Ascending aorta (tissue), 2 donors: ENCODE measurements at places on chromosomes 1 and 21.

GRCh38 chr21:32046191-32046590 is 173.4 kb downstream of the HUNK start:
- DNase-seq = no peak

DNA sequence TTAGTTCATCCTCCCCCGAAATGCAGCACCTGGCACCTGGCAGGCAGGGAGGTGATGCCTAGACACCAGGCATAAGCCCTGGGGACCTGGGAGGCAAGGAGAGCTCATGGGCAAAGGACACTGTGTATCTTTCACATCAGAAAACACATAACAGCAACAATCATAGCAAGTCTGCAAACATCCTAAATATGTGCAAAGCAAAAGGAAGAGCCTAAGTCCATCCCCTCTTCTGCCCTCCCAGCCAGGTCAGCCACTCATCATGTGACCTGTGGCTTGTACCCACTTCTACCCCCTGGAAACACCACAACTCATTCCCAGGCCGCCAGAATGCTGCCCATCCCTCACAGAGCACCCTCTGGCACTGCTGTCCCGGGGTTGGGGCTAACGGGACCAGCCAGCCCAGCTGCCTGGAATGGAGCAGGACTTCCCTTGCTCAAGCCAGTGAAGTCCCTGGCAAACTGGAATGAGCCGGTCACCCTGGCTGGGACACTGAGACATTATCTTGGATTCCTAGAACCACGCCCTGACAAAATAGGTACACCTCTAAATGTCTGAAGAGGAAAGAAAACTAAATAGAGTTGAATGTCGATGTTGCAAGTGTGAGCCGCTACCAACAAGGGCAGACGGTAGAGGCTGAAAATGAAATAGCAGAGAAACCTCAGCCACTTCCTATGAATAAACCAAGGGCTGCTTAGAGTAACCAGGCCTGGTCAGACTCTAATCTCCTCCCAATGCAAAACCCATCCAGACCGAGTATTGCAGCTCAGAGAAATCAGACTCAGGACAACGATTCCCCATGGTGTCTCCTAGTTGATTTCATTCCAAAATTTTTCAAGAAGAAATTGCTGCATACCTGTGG is 29.4 kb downstream of the TMPRSS2 start:
- no peak for DNase-seq

GRCh38 chr1:201807958-201808632 is 20.9 kb upstream of the IPO9 start:
- peak; percentile 62 for DNase-seq

DNA sequence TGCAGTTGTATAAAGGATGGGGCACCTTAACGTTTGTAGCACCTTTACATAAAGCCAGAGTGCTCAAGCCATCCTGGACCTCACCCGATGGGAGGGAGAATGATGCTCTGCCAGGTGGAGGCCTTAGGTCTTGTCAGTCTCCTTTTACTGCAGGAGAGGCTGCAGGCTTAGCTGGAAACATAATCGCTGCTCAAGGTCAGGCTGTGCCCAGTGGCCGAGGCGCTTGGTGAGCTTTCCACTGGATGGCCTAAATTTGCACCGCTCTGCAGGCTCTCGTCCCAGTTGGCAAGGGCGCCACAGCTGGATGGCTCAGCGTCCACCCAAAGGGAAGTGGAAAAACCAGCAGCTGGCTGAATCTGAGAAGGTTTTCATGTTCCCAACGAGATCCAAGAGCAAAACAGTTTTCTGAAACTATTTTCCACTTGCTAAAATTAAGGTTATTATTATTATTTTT is 438.9 kb downstream of the CAMTA1 start:
- DNase-seq = no peak

- DNase-seq = peak; percentile 89
These were observed 9.8 kb downstream of the PDXK start for GRCh38 chr21:43728467-43729390.

DNA sequence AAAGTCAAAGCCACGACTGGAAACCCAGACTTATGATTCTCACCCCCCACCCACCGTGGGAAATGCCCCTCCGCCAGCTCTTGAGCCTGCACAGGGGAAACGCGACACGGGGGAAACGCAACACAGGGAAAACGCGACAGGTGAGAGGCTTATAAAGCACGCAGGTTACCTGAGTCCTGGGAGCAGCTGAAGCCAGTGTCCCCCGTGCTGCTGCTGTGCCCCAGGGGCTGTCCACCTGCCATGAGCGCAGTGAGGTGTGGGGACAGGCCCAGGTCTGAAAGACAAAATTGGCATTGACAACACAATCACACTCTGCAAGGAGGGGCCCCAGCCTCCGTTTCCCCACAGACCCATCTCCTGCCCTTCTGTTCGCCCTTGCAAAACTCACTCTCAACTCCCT is 46.3 kb downstream of the GPR161 start:
- no peak for DNase-seq

- no peak for DNase-seq
These were observed 16.8 kb downstream of the LGR6 start for GRCh38 chr1:202210385-202210784.

GRCh38 chr1:194174528-194174927 is 988.1 kb upstream of the B3GALT2 start:
- no peak for DNase-seq

- no peak for DNase-seq
These were observed 69.9 kb upstream of the MARK1 start for GRCh38 chr1:220457957-220458609.

- DNase-seq = no peak
These were observed 270.6 kb downstream of the NEGR1 start for GRCh38 chr1:72011721-72012120.

DNA sequence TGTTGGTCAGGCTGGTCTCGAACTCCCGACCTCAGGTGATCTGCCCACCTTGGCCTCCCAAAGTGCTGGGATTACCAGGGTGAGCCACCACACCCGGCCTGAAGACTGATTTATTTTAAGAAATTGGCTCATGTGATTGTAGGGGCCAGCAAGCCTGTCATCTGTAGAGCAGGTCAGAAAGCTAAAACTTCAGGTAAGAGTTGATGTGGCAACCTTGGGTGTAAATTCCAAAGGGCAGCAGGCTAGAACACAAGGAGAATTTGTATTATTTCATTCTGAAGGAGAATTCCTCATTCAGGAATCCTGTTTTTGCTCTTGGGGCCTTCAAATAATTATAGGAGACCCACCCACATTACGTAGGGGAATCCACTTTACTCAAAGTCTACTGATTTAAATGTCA is 728.7 kb downstream of the LTN1 start:
- no peak for DNase-seq

DNA sequence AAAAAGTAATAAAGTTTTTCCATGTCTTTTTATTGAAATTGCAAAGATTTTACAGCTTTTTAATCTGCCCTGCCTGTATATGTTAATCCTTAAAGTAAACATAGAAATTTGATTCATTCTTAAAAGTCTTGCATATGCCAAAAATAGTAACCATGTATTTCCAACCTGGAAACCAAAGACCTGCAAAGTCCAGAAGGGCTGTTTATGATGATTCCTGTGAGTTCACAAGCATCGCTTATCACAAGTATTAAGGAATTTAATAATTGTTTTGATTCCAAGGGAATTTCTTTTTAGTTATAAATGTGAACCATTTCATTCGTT is 199.1 kb downstream of the PTPRC start:
- DNase-seq = no peak

GRCh38 chr1:234907940-234908405 is 220.7 kb downstream of the TOMM20 start:
- no peak for DNase-seq

- no peak for DNase-seq
These were observed 175.5 kb downstream of the PGBD5 start for GRCh38 chr1:230250666-230251065.

DNA sequence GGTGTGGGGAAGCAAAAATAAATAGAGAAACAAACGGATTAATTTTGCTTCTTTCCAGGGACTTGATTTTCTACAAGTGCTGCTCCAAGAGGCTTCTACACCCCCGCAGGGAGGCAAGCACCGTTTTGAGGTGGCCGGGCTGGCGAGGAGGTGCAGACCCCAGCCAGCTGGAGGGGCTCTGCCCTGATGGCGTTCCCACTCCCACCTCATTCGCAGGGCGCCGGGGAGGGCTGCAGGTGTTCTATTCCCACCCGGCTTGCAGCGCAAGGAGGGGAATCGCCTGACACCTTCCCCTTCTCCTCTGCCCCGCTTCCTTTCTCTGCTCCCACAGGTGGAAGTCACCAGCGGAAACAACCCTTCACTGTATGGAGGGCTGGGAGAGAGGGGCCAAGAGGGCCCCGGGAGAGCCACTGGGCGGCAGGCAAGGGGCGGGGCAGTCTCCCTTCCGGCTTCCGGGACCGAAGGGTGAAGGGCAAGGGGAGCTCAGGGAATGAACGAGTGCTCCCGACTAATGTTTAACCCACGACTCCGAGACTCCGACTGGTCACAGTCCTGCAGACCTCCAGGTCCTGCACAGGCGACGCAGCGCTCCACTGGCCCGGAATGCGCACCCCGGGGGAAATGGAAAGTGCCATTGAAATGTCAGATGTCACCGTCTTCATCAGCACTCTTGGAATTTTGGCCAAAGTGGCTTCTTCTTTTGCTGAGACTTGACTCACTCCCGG is 29.1 kb downstream of the TEX35 start:
- DNase-seq = peak; percentile 69

- no peak for DNase-seq
These were observed 1.5 kb downstream of the RGS2 start for GRCh38 chr1:192810253-192810880.

DNA sequence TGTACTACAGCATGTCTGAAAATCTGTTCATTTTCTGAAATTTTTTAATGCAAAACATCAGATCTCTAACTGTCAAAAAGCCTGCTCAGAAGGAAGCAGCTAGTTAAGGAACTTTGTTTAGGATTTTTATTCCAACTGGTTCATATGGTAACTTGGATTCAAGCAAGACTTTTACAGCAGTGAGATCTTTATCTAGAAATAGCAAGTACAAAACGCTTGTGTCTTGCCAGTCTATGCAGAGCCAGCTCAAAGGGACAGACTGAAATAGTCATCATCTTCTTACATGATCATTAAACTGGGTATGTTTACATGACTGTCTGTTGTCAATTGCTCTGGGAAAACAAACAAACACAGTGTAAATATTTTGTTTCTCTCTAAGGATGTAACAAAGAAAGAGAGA is 37.6 kb downstream of the DDAH1 start:
- no peak for DNase-seq

DNA sequence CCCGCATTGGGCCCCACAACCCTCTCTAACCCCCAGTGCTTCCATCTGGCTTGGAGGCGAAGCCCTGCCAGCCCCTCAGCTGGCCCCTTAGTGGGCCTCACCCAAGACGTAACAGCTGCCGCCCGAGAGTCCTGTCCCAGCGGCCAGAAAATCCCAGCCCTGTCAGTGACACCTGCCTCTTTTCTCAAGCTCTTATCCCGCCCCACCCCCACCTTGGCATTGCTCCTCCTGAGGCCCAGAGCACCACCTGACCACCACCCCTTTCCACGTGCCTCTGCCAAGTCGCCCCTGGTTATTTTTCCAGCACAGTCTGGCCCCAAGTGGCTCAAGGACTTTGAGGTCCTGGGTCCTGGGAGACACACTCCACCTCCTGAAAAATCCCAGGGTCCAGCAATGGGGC is 5.9 kb upstream of the CTRC start:
- no peak for DNase-seq

DNA sequence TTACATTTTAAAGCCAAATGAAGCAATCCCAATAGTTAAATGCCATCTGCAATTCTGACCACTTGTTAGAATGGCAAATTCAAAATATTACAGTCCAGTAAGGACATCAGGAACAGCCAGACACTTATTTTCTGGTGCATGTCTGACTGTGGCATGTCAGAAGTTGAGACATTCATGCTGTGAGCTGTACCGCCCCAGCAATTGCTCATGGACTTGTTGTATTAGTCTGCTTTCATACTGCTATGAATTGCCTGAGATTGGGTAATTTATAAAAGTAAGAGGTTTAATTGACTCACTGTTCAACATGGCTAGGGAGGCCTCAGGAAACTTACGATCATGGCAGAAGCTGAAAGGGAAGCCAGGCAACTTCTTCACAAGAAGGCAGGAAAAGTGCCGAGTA is 19.1 kb downstream of the DDAH1 start:
- DNase-seq = no peak

GRCh38 chr1:86750076-86750475 is 45.7 kb downstream of the SH3GLB1 start:
- DNase-seq = no peak

DNA sequence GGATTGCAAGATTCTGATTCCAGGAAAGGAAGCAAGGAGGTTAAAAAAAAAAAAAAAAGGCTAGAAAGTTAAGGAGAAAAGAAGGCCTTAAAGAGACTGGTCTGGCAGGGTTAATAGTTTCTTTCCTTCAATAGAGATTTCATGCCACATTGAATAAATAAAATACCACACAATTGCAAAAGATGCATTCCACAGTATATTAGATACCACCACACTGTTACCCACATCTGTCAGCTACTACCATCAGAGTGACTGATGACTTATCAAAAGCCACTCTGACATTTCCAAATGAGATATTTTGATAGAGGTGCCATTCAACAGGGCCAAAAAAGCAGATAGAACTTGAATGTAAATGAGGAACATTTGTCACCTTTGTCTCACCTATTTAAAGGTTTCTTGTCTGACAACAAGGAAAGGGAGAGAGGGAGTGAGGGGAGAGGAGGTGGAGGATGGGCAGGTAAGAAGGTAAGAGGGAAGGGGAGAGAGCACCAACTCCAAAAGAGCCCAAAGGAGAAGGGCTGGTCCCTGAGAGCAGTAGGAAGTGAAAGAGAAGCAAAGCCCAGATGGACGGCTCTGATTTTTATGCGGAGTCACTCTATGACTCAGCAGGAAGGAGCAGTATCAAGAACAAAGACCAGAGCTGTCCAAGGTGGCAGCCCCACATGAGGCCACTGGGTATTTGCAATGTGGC is 38.3 kb downstream of the LRRN2 start:
- no peak for DNase-seq

DNA sequence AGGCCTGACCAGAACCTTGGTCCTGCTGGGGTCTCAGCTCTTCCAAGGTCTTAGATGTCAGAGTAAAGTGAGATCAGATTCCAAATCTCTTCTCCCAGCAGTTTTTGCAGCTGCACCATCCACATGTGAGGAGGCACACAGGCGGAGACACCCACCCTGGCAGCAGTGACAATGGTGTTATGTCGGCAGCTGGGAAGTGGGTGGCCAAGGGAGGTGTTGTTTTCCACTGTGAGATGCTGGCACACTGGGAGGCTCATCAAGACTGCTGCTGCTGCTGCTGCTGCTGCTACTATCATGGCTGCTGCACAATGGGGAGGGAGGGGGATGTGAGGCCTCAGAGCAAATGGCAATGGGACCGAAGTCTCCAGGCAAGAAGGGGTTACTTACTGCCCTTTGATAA is 23.6 kb downstream of the CAMK2N1 start:
- DNase-seq = no peak

- DNase-seq = no peak
These were observed 62.4 kb downstream of the HIVEP3 start for GRCh38 chr1:41856151-41856943.

- DNase-seq = no peak
These were observed 18.1 kb upstream of the C2CD2 start for GRCh38 chr21:41971891-41972290.

DNA sequence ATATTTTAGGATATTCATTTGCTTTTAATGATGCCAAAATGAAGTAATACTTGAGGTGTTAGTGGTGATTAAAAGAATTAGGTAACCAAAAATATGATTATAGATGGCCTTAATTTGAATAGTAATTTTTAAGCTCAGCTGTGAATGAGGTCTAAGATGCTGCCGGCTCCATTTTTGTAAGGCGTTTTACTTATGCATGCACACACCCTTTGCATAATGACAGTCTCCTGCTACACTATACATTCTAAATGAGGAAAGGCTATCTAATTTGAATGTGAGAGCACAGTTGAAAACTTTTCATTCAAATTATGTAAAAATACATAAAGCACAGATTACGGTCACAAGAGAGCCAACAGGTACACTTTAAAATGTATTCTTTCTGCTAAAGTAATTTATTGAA is 41.6 kb downstream of the RGS21 start:
- no peak for DNase-seq
